ENCODE measurements at places on chromosomes 7 and 10. TPM values are rescaled to one million over a fixed set of nuclear protein-coding genes. Genes with fewer than 3 reads are reported as not detected.

Gene SPDYE11
- polyA plus RNA-seq = 0.06 TPM

GRCh38 chr10:49257626-49258349 lies 41.2 kb upstream of the C10orf71 start:
- no peak for DNase-seq

Gene TRIM4
- 32.7 TPM for polyA plus RNA-seq

Gene GSDME
- 63.8 TPM for polyA plus RNA-seq

DNA sequence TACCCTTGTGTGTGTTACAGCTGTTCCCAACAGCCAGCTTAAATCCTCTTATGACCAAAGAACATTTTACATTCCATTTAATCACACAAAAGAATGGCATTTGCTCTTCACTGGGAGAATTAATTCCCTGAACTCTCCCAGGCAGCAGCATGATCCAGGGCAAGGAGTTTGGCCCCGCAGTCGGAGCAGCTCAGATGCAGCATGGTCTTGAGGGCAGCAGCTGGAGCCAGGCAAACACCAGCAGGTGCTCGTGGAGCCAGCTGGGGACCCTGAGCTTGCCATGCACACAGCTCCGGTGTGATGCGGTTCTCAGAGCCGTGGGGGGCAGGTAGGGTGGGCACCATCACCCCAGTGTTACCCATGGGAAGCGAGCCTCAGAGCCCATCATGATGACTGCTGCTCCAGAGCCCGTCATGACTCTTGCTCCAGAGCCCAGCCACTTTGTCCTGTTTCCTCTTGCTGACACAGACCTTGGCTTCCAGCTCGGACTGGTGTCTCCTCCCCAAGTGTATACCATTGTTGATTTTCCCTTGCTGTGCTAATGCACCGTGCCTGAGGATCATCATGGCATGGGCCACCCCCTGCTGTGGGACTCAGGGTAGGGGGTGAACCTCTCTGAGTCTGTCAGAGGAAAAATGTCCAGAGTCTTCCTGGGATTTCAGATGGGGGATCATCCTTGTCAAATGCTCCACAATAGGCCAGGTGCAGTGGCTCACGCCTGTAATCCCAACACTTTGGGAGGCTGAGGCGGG lies 75.8 kb downstream of the ZRANB1 start:
- no peak for DNase-seq

DNA sequence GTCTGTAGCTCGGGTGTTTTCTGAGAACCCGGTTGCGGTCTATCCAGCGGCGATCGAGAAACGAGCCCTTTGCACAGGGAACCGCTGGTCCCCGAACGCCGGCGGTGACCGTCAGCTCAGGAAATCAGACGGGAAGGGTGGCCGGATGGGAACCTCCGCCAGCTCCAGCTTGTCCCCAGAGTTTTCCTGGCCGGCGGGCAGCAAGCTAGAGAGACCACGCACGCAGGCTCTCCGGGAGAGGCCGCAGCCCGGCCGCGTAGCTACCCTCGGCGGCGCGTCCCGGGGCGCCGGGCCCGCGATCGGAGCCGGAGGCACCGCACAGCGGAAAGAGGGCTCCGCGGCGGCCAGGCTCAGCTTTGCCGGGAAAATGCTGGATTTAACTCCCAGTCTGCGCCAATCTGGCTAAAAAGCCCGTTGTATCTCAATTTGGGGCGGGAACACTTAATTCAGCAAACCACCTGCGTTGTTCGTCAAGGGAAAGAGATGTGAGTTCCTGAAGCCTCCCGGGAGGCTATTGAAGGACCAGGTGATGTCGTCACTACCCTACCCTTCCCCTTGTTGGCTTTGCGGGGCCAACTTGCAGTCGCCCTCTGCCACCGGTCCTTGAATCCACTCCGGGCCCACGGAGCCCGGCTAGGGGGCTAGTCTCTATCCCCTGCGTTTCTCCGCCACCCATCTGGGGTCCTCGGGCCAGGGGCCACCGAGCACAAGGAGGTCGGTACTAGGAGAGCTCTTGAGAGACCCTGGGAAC lies 859 bp upstream of the CH25H start:
- DNase-seq = no peak

Gene CFAP69
- 2.0 TPM for polyA plus RNA-seq

Gene FOXI2
- polyA plus RNA-seq = not detected

Measured in AG04450 (cell line).